ENCODE measurements at places on chromosomes 1 and 21.

DNA sequence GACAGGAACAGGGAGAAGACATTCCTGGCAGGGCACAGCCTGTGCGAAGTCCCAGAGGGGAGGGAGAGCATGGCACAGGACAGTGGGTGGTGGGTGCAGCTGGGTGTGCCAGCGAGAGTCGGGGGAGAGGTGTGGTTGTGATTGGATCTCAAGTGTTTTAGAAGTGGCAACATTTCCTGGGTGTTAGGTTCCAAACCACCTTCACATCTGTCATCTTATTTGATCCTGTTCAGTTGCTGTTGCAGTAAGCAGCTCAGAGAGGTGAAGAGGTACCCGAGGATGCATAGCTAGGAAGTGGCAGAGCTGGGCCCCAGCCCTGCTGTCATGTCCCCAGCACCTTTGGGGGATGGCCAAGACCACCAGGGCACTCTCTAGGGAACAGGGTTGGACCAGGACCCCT is 22.0 kb upstream of the DISP3 start:
- no peak for DNase-seq

GRCh38 chr1:70194601-70195000 is 10.8 kb downstream of the LRRC40 start:
- DNase-seq = no peak

GRCh38 chr1:17420391-17420918 is 19.0 kb downstream of the RCC2 start:
- no peak for DNase-seq

GRCh38 chr1:165303386-165303785 is 53.1 kb downstream of the LMX1A start:
- no peak for DNase-seq

DNA sequence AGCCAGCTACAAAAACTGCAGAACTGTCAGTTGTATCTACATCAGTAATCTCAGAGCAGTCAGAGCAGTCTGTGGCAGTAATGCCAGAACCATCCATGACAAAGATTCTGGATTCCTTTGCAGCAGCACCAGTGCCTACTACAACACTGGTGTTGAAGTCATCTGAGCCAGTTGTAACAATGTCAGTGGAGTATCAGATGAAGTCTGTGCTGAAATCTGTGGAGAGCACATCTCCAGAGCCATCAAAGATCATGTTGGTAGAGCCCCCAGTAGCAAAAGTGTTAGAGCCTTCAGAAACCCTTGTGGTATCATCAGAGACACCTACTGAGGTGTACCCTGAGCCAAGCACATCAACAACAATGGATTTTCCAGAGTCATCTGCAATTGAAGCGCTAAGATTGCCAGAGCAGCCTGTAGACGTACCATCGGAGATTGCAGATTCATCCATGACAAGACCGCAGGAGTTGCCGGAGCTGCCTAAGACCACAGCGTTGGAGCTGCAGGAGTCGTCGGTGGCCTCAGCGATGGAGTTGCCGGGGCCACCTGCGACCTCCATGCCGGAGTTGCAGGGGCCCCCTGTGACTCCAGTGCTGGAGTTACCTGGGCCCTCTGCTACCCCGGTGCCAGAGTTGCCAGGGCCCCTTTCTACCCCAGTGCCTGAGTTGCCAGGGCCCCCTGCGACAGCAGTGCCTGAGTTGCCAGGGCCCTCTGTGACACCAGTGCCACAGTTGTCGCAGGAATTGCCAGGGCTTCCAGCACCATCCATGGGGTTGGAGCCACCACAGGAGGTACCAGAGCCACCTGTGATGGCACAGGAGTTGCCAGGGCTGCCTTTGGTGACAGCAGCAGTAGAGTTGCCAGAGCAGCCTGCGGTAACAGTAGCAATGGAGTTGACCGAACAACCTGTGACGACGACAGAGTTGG is 7.3 kb downstream of the SON start:
- DNase-seq = no peak

GRCh38 chr1:17874710-17875109 is 119.6 kb downstream of the ACTL8 start:
- DNase-seq = no peak

- DNase-seq = no peak
Observed at GRCh38 chr1:117244971-117245370, 34.2 kb upstream of the VTCN1 start.

GRCh38 chr1:223394242-223394641 is 1.0 kb downstream of the CCDC185 start:
- no peak for DNase-seq

DNA sequence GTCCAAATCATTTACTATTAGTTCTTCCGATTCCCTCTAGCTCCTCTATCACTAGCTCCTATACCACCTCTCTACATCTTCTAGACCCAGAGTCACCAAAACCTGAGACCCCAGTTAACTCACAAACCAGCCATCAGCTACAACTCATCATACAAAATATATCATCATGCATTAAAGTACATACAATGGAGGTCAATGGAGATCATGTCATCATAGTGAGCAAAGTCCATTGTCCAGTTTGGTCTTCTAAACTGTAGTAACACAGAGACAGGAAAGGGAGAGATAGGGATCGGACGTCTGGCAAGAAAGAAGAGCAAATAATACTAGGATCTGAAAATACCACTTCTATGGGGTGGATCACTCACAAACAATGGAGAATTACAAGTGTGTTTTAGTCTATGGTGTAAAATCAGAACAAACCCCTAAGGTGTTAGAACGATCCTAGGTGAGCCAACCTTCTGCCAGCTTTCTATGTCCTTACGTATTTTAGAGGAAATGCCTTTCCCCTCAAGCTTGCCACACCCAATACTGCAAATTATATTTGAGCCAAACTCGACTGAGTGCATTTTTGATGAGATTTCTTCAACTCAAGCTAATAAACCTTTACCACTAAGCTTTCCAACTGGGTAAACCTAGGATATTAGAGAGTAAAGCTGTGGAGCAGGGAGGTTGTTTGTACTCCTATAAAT is 3.9 kb downstream of the ADIPOR1 start:
- DNase-seq = no peak

- DNase-seq = no peak
Observed at GRCh38 chr1:98441281-98441680, 220.2 kb upstream of the SNX7 start.

DNA sequence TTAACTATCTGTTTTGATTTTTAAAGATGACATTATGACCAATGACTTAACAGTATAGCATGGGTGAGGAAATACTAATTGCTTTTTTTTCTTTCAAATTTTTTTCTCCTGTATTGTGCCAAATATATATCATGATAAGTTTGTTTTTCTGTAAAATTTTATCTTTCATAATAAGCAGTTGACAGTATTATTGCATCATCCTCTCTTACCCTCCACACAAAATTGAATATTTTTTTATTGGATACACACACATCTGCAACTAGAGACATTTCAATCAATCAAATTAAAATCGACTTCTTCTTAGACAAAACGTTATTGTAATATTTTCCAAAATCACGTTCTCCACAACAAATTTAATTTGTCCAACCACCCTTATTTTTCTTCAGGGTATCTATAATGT is 330.4 kb upstream of the BRINP3 start:
- no peak for DNase-seq

- DNase-seq = no peak
Observed at GRCh38 chr1:59682396-59683080, 132.2 kb upstream of the HOOK1 start.

DNA sequence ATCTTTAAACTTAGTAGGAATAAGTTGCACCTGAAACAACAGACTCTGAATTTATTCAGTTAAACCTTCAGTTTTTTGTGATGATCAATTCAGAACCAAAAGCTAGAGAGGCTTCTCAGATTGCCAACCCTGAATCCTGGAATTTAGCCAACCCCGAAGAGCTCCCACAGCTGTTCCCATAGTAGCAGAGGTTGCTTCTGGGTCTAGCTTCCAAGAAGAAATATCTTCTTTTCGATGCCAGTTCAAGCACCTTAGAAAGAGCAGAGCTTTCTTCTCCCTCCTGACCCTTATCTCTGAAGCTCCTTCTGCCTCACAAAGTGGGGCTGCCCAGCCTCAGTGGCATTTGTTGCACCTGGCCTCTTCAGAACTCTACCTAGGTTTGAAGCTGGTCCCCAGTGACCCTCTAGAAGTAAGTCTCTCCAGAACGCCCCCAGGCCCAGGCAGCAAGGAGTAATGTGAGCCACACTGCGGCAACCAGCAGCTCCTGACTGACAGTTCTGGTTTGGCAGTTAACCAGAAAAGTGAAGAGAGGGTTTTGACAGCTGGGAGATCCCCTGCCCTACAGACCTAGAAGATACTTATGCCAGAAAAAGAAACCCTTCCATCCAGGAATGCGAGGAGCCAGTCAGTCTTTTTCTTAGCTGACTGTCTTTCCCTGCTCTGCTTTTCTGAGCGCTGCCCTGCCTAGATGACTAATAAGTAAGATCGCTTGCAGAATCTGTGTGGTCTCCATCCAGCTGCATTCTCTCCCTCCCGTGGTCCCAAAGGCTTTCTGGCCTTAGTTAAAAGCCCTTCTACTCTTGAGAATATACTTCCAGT is 165.9 kb downstream of the ADGRL4 start:
- DNase-seq = no peak

DNA sequence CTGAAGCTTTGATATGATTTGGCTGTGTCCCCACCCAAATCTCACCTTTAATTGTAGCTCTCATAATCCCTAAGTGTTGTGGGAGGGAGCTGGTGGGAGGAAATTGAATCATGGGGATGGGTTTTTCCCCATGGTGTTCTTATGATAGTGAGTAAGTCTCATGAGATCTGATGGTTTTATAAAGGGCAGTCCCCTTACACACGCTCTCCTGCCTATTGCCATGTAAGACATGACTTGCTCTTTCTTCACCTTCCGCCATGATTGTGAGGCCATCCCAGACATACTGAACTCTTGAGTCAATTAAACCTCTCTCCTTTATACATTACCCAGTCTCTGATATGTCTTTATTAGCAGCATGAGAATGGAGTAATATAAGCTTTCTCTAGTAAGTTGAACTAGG is 261.9 kb downstream of the HLX start:
- no peak for DNase-seq

DNA sequence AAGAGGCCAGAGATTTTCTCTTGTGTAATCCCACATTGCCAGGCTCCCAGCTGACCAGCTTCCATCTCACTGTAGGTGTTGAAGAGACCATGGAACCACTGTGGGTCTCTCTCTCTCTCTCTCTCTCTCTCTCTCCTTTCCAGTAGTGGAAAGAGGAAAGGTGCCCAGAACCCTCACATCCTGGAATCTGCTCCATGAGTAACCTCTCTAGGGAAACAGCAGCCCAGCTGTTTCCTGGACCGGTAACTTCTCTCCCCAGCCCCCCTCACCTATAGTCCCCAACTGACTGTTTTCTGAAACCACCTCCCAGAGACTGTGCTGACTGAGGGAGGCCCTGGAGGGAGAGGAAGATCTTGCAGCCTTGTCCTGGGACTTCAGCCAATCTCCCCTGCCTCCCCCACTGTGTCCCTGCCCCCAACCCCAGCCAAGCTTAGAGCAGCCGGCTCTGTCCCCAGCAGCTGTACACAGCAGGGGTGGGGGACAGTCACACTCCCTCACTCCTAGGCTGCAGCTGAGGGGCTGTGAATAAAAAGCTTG is 20.6 kb upstream of the SLC45A3 start:
- DNase-seq = no peak

GRCh38 chr1:54811739-54812655 is 10.9 kb upstream of the TTC22 start:
- DNase-seq = no peak

DNA sequence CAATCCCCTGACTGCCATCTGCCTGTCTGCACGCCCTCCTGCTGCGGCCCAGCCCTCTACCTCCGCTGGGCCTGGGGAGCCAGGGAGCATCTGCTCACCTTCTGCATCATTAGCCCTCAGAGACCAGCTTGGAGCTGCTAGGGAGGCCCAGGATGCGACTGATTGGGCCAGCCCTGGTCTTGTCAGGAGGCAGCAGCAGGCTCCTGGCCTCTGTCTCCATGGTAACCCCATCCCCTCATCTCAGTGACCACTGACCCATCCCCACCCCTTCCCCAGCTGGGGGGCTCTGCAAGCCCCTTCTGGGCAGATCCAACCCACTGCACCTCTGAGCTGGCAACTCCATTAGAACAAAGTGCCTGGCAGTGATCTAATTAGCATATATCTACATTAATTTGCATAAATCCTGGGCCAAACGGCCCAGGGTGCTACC is 37.7 kb downstream of the NKAIN1 start:
- no peak for DNase-seq

GRCh38 chr1:78289603-78290002 is 201.2 kb upstream of the PTGFR start:
- DNase-seq = no peak

DNA sequence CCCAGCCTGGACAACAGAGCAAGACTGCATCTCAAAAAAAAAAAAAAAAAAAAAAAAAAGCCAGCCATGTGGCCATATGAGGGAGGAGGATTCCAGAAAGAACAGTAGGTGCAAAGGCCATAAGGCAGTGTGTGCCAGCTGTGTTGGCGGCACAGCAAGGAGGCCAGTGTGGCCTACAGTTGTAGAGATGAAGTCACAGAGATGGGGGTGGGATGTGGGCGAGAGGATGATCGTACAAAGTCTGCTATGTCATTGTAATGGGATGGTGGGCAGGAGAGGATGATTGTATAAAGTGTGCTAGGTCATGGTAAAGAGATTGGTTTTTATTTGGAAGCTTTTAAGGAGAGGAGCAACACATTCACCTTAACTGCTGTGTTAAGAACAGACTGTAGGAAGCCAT is 9.8 kb upstream of the CR1 start:
- no peak for DNase-seq

DNA sequence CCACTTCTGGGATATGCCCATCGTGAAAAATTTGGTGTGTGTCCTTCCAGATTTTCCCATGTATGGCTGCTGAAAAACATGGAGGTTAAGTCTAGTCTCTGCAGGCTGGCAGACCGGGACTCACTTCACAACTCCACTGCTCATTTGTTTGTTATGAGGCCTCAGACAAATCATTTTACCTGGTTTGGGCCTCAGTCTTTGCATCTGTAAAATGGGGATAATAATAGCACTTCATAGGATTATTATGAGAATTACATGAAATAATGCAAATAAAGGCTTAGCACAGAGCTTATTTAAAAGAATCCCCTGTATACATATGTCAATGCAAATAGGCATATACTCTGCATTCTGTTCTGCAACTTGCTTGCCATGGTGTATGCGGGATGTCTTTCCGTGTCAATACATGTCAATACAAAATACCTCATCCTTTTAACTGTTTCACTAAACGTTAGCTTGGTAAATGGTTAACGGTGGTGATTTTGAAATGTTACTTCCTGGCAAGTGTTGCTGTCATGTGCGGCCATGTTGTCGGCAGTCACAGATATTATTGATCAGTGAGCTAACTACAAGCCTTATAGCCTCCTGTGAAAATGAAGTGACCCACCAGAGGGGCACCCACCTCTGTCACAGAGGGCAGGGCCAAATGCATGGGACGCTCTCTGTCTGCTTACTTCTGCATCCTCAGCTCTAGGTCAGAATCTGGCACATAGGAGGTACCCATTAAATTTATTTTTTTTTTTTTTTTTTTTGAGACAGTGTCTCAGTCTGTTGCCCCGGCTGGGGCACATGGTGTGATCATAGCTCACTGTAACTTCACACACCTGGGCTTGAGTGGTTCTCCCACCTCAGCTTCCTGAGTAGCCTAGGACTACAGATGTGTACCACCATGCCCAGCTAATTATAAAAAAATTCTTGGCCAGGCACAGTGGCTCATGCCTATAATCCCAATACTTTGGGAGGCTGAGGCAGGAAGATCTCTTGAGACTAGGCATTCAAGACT is 4.3 kb downstream of the LCK start:
- DNase-seq = no peak

GRCh38 chr1:191101960-191102359 is 624.3 kb upstream of the BRINP3 start:
- no peak for DNase-seq
